ENCODE measurements at places on chromosomes 6 and 20.

GRCh38 chr6:77362055-77362454 lies 101.2 kb downstream of the HTR1B start:
- DNase-seq, result no peak

DNA sequence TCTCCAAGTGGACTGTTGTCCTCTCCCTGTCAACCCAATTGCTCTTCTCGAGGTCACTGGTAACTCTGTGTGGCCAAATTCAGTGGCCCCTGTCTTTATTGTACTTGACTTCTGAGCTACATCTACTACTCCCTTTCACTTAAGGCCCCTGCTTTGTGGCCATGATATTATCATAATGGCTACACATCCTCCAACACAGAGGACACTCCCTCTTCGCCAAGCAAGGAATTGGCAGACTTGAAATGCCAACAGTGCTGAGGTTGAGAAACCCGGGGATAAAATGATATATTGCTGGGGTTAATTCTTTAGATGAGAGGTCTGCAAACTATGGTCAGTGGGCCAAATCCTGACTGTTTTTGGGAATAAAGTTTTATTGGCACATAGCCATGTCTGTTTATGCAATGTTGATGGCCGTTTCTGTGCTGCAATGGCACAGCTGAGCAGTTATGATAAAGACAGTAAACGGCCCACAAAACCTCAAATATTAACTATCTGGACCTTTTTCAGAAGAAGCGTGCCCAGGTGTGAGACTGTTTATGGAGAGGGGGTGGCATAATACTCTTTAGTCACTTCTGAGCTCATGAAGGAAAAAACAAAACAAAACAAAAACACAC lies 12.0 kb upstream of the MRPS10 start:
- DNase-seq, result no peak

DNA sequence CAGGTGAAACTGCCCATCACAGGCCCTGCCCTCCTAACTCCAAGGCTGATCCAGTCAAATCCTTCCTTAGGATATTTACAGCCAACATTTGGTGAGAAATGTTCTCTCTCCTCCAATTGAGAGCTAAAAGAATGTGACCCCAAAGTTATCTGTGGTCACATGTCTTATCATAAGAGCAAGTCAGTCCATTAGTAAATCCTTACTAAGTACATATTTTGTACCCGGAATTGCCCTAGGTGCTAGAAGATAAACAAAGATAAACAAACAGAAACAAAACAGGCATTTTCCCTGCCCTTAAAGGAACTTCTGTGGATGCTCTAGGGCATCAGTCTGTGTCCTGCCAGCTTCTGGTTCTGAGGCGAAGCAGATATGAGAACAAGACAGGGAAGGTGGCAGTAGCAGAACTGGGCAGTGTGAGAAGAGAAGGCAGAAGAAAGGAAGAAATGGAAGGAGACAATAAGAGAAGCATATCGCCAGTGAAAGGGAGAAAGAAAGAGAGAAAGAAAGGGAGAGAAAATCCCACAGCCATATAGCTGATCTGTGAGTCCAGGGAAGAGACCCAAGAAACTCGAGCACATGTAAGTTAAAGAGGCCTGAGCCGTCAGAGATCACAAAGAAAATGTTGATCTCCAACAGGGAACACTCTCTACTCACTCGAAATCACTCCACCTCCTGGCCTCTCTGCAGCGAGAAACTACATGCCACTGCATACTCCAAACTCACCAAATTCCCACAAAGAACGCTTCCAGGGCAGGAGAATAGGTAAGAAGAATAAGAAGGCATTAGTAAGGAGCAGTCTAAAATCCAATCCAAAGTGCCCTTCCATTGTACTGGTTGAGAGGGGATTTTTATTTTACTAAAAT lies 41.7 kb downstream of the CDK5RAP1 start:
- DNase-seq, result no peak

DNA sequence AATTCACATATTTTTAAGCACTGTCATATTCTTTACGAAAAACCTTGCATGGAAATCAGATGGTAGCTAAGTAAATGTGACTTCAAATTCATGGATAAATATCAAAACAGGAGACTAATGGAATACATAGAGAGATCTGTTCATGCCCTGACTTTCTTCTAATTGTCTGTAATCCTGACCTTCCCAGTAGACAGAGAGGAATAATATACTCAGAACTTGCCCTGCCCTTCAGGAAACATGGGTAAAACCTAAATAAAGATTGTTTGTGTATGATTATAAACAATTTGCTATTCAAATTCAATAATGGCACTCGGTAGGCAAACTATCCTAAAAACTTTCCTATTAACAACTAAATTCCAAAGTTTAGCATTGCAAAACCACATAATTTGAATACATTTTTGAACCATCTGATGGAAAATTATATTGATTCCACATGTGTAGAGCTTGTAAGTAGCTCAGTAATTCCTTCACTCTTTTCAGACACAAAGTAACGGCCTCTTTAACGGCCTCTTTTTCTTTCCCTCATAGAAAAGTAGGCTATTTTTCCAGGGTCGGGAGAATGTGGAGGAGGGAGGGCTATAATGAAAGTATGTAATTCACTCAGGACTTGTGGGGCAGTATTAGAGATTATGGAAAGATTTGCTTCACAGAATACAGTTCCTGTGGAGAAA lies 227.6 kb downstream of the ALDH8A1 start:
- no peak for DNase-seq

DNA sequence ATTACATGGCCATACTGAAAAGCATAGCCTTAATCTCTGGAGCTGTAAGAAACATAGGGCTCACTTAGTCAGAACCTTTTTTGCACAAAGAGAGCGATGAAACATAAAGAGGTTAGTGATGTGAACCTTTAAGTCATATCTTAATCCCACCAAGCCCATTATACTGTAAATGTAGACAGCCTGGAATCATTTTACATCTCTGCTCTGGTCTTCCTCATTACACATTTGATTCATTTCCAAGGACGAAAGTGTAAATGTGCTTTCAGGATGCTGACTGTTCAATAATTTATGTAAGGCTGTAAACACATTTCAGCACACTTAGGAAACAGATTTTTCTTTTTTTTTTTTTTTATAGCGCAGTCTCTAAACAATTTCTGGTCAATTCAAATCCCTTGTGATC lies 131.3 kb upstream of the B3GAT2 start:
- no peak for DNase-seq

DNA sequence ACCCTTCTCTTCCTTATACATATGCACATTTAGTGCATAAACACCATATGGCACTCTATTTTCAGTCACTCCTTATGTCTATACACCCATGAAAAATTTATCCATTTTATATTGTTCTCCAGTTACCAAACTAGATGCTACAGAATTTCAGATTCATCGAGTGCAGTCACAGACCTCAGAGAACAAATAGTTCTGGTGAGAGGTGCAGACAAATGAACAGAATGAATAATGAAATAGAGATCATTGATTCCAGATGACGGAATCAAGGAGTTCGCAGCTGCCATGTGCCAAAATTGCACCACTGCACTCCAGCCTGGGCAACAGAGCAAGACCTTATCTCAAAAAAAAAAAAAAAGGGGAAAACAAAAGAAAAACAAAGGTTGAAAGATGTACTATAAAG lies 214.8 kb upstream of the CEP162 start:
- no peak for DNase-seq

DNA sequence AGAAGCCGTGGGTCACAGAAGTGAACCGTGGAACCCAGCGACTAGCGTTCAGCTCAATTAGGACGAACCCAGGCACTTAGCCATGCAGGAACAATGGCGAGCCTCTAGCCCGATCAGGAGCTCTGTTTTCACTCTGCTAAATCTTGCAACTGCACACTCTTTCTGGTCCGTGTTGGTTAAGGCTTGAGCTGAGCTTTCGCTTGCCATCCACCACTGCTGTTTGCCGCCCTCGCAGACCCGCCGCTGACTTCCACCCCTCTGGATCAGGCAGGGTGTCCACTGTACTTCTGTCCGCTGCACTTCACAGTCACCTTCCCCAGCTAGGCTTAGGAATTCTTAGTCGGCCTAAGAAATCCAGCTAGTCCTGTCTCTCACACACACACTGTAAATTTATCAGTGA lies 25.7 kb upstream of the SLC32A1 start:
- DNase-seq, result no peak

DNA sequence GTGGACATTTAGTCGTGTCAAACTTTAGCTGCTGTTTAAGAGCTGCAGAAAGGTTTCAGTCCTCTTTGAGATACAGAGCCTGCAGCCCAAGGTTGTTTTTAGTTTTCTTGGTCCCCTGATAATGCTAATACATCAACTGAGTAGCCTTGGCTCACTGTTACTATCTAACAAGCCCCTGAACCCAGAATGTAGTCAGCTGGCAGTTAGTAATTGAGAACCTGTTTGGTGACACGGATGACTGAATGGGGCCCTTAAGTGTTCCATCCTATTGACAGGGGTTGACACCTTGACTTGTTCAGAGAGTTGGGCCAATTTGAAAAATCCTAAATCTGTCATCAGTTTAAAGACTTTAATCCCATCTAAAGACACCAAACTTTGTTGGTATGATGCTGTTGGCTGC lies 2.8 kb downstream of the RTN4IP1 start:
- DNase-seq, result no peak

GRCh38 chr20:62970307-62971210 lies 18.1 kb downstream of the SLC17A9 start:
- no peak for DNase-seq

- no peak for DNase-seq
Observed at GRCh38 chr20:2144850-2145249, 43.2 kb downstream of the STK35 start.

GRCh38 chr6:111872401-111873177 lies 663 bp downstream of the FYN start:
- peak; percentile 68 for DNase-seq

- no peak for DNase-seq
Observed at GRCh38 chr20:59940956-59941294, 736 bp downstream of the FAM217B start.

DNA sequence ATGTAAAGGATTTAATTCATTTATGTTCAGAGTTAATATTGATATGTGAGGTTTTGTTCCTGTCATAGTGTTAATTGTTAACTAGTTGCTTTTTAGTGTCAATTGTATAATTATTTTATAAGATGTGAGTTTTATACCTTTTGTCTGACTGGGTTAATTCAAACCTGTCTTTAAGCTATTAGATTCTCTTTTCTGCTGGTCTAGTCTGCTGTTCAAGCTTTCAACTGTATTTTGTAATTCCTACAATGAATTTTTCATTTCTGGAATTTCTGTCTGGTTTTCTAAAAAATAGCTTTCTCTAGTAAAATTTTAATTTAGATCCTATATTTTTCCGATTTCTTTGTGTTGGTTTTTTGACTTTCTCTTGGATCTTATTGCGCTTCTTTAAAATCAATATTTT lies 26.5 kb downstream of the IGF2R start:
- DNase-seq, result no peak

GRCh38 chr20:25056690-25057233 lies 1.2 kb downstream of the ACSS1 start:
- DNase-seq, result no peak

- DNase-seq, result no peak
Observed at GRCh38 chr6:107237992-107238660, 122.8 kb upstream of the BEND3 start.

- DNase-seq, result no peak
Observed at GRCh38 chr20:59603781-59604541, at the start of gene PHACTR3. Gene PHACTR3, plus strand, starts transcription at chr20:59604540. Its CDS starts 475 bp downstream, at chr20:59605015.

GRCh38 chr6:166588691-166589336 lies 2.3 kb upstream of the RAMACL start:
- DNase-seq, result no peak

DNA sequence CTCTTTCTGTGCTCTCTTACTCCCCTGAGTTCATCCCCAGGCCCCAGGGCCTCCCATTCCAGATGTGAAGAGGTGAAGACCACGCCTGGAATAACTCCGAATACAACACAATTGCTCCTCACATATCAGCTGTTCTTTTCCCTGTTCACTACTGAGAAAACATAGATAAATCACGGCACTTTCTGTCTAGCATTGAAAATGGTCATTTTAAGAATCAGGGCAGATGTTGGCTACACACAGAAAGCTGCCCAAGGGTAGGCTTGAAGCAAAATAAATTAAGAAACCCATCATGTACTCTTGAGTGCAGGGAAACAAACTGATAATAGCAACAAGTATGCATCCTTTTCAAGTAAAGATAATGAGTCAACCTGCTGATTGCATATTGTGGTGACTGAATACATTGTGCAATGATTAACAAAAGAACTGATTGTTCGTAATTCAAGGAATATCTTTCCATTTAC lies 382.5 kb downstream of the PRKN start:
- DNase-seq, result no peak
